CD4-positive, alpha-beta T cell treated with Interferon gamma for 1 hour (primary cell): ENCODE measurements at places on chromosomes 16 and 17.

GRCh38 chr16:88389621-88390160 is 6.9 kb downstream of the ZNF469 start:
- no peak for DNase-seq

- DNase-seq, result no peak
These were observed 2.3 kb downstream of the RAB37 start for GRCh38 chr17:74739227-74739831.

DNA sequence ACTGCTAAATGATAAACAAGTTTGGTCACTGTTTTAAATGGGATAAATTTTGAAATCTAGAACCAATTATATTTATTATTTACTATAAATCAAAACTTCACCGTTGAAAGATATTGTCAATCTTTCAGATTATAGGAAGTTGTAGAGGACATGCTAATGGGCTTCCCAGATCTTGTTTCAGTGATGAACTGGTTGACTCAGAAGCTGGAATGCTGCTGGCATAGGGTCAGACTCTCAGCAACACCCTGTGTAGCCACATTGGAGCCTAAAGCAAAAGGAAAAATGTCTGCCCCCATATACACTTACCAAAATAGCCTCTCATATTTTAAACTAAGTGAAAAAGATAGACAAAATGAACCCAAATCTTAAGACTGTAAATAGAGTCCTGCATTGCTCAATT is 916.9 kb upstream of the SOX9 start:
- no peak for DNase-seq

DNA sequence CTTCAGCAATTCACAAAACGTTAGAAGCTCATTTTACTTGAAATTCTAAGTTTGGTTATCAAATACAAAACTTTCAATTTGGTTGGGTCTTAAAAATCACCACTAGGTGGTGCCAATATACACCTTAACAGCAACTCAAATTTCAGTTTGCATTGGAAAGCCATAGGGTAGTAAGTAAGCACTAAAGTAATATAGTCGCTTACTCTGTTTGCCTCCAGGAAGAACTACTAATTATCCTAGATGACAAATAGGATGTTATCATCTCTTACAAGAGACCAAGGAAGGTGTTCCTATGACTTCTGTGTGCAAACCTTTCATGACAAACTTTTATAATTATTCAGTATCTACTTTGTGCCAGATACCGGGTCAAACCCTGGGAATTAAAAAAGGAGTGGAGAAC is 93.3 kb downstream of the MYO1D start:
- DNase-seq, result no peak

- DNase-seq, result peak; percentile 49
These were observed 9.5 kb downstream of the FOXF1 start for GRCh38 chr16:86519649-86520316.

DNA sequence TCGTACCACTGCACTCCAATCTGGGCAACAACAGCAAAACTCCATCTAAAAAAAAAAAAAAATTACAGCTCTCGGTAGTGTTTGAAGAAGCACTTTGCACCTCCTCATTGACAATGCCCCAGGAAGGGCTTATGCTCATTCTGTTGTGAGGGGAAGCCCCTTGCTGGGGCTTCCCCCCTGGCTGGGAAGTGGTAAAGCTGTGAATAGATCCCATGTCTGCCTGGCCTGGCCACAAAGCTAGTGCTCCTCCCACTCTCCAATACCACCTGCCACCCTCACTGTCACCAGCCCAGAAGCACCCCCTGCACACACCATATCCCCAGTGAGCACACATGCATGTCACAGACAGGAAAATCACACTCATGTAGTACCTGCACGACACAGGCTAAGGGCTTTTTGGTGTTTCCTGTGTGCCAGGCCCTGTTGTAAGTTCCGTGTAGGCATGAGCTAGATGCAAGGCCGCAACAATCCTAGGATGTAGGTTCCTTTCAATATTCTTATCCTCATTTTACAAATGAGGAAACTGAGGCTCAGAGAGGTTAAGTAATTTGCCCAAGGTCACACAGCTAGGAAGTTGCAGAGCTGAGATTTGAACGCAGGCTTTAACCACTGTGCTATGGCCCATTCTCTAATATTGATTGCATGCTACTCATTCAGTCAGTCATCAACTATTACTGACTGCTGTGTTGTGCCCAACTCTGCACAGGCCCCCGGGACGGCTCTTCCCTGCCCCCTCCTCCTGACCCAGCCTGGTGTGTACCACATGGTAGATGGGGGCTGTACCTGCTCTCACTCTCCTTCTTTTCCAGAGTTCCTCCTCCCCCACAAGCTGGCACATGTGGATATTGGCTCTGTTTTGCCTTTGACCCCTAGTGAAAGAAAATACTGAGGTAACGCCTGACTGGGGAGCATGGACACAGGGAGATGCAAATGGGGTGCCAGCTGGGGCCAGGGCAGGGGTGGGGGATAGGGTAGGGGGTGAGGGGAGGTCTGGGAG is 11.9 kb upstream of the COL1A1 start:
- DNase-seq, result peak; percentile 35
